Tibial nerve (tissue), 4 donors: ENCODE measurements at places on chromosomes 4 and X. TPM values are rescaled to one million over a fixed set of nuclear protein-coding genes. Genes with fewer than 3 reads are reported as not detected.

DNA sequence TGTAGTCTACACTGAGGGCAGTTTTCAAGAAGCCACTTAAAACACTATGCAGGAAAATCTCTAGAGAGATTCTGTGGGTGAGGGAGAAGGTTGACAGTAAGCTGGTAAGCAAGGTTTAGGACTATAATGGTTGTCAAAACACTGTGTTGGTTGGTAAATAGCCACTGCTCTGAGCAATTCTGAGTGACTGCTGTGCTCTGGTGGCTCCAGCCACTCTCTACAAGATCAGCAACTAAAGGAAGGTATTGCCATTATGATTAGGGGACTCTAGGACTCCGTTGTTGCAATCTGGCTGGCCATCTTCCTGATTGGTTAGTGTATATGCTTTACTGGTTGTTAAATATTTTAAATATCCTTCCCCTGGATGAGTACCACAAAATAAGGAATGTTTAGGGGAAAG is 5.5 kb upstream of the FAM47E start:
- DNase-seq: no peak

DNA sequence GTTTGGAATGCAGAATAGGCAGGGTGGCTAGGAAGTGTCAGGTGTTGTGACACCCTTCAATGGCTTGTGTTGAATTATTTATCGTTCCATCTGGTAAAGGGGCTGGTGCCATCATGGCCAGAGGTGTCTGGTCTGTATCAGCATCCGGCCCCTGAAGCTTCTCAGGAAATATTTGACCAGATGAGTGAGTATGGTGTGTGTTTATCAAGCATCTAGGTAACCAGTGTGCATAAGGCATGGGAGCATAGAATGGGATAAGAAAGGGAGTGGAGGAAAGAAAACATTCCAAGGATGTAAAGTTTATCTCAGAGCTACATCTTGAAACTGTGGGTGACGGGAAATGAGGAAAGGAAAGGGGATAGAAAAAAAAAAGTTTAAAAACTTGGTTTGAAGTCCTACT is 109.4 kb downstream of the KLHL4 start:
- no peak for DNase-seq

- no peak for DNase-seq
Observed at GRCh38 chrX:139542652-139543051, 12.1 kb downstream of the F9 start.

Gene ADH1C
- 117 TPM for total RNA-seq

Gene PRKG2
- total RNA-seq: 4.4 TPM

Gene XK
- total RNA-seq: 0.22 TPM

Gene HTN1
- total RNA-seq: not detected

DNA sequence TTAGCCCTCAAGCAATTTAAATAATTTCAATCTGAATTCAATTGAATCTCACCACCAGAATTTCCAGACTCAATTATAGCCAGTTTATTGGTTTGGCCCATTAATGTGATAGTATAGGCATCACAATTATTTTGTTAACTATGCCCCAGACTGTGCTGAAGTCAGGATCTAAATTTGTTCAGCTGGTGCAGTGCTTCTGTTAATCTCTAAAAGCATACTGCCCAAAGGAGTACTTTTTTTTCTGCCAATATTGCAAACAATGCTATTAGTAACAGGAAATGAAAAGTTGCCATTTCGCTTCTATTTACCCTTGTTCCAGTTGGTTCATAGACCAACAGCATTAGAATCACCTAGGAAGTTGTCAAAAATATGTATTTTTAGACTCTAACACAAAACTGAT is 171.0 kb downstream of the GPM6A start:
- no peak for DNase-seq

DNA sequence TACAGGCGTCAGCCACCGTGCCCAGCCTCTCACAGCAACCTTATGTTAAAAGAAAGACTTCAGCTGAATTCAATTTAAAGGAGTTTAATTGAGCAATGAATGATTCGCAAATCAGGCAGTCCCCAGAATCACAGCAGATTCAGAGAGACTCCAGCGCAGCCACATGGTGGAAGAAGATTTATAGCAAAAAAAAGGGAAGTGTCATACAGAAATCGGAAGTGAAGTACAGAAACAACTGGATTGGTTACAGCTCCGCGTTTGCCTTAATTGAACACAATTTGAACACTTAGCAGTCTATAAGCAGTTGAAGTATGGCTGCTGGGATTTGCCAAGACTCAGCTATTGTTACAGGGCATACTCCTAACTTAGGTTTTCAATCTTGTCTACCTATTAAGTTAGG is 19.8 kb downstream of the CENPVL3 start:
- DNase-seq: no peak

- DNase-seq: no peak
Observed at GRCh38 chr4:86939729-86940575, 5.1 kb downstream of the AFF1 start.

GRCh38 chr4:911871-912490 is 20.1 kb downstream of the GAK start:
- DNase-seq: no peak

DNA sequence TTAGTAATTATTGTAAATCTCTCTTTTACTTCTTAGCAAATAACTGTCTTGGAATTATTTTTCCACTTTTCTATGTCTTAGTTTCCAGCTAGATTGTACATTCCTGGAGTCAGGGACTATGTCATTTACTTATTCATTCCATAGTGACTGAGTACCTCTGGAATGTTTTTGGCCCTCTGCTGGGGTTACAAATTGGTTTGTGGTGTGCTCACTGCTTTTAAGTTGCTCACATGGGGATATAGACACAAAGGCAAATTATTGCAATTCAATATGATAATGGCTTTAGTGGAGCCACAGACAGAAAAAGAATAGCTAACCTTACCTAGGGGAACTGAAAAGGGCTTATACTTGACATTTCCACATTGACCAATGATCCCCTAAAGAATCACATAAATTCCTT is 63.7 kb upstream of the PDGFRA start:
- DNase-seq: no peak

Gene INTS6L
- total RNA-seq: 12.9 TPM
